ENCODE measurements at places on chromosomes 11 and 22. TPM values are rescaled to one million over a fixed set of nuclear protein-coding genes. Genes with fewer than 3 reads are reported as not detected.

AP5B1 gene
- 35.0 TPM for total RNA-seq

SLC6A5 gene
- total RNA-seq = not detected

UCP3 gene
- 0.46 TPM for total RNA-seq

SSH3 gene
- 79.8 TPM for total RNA-seq

RIN1 gene
- total RNA-seq = 21.7 TPM

MPZL3 gene
- total RNA-seq = 1.0 TPM

DKK3 gene
- total RNA-seq = 116 TPM

SLC2A11 gene
- 33.8 TPM for total RNA-seq

C22orf31 gene
- not detected for total RNA-seq

OSM gene
- not detected for total RNA-seq

LMO2 gene
- total RNA-seq = 0.64 TPM

MMP12 gene
- total RNA-seq = not detected

SEC14L2 gene
- 10.7 TPM for total RNA-seq

KMT2A gene
- total RNA-seq = 139 TPM

CNTF gene
- 3.0 TPM for total RNA-seq

CCDC81 gene
- total RNA-seq = 0.49 TPM

MICALL1 gene
- 34.5 TPM for total RNA-seq

BATF2 gene
- 1.6 TPM for total RNA-seq

OR5A1 gene
- not detected for total RNA-seq

POLD3 gene
- total RNA-seq = 31.7 TPM

OR51B4 gene
- total RNA-seq = not detected

MRPL40 gene
- 36.3 TPM for total RNA-seq

NXPE1 gene
- total RNA-seq = not detected

PEX16 gene
- total RNA-seq = 37.5 TPM

MAPK8IP1 gene
- total RNA-seq = 12.7 TPM

RIBC2 gene
- total RNA-seq = 2.9 TPM

TNNT3 gene
- total RNA-seq = 0.41 TPM

DLG2 gene
- total RNA-seq = 4.2 TPM

SCGB1D2 gene
- total RNA-seq = 0.85 TPM

C11orf42 gene
- total RNA-seq = not detected

EHF gene
- total RNA-seq = 0.51 TPM

MCHR1 gene
- total RNA-seq = not detected

PIWIL4 gene
- total RNA-seq = 2.1 TPM
